ENCODE measurements at places on chromosomes 5 and 9.

GRCh38 chr9:129081388-129081904, 535 bp downstream of the DOLPP1 start:
- no peak for DNase-seq

DNA sequence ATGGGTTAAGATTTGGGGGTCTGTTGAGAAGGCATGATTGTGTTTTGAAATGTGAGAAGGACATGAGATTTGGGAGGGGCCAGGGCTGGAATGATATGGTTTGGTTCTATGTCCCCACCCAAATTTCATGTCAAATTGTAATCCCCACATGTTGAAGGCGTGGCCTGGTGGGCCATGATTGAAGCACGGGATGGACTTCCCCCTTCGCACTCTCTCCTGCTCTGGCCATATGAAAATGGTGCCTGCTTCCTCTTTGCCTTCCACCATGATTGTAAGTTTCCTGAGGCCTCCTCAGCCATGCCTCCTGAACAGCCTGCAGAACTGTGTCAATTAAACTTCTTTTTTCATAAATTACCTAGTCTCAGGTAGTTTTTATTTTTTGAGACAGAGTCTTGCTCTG, 14.7 kb upstream of the NOTCH1 start:
- no peak for DNase-seq

DNA sequence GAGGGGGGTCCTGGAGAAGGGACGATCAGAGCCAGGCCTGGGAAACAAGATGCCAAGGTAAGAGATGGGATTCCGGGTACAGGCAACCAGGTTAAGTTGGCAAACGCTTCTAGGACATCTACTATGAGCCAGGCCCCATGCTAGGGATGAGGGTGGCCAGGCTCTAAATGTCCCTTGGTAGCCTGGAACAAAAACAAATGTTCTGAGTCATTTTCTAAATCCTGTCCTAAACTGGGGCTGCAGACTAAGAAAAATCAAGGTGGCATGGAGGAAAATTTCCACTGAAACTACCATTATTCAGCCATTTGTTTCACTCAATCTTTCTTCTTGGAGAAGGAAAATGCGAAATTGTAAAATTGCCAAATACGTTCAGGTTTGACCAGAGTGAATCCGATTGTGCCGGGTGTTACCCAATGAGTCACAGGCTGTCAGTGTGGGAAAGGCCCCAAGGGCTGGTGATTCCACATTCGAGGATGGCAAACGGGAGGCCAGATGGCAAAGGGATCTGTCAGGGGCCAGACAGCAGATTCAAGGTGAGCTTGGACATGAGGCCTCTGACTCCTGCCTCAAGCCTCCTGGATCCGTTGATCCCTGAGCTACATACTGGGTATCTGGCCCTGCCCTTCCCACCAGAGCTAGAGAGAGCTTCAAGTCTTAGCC, 57.6 kb downstream of the PAX5 start:
- no peak for DNase-seq

GRCh38 chr5:116964438-116964837, 389.8 kb upstream of the SEMA6A start:
- no peak for DNase-seq

DNA sequence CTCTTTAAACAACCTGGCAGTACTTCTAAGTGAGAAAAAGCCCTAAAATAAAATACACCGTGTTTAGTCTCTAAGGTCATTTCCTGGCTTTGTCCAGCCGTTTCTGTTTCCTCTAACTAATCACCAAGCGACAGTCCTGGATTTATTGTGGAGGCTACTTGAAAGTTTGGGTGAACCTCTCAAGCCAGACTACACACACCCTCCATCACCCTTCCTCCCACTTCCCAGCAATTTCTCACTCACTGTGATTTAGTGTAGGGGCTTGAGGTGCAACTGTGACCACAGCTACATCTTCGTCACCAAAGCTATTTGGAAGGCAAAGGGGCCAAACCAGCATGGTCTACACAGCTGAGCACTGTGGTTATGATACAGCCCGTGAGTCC, 240.0 kb upstream of the SLC24A2 start:
- no peak for DNase-seq

GRCh38 chr5:146041180-146041789, 64.1 kb downstream of the PLAC8L1 start:
- no peak for DNase-seq

- DNase-seq, result no peak
These were observed 9.1 kb downstream of the LRRC70 start for GRCh38 chr5:62587737-62588136.

DNA sequence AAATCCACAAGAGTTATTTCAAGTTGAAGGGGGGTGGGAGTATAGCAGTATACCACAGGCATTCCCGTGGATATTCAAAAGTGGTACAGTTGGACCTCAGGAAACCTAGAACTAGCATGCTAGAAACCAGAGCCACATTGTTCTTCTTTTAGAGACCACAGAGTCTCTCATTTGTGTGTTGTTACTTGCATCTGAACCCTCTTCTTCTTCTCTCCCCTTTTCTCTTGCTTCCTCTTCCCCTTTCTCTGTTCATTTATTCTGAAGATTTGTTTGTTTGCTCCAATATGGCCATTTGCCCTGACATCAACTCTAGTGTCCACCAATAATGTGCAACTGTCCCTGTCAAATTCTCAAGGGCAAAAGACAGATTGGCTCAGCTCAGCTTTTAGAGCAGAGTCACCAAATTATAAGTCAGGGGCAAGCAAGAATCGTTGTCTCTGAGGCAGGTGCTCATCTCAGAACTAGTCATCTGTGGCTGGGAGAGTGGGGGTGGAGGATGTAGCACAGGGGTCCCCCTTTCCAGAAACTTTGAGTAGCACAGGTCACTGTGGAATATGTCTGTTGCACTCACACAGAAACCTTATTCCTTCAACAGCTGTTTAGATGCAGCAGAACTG, 321.1 kb downstream of the ARRDC3 start:
- no peak for DNase-seq

DNA sequence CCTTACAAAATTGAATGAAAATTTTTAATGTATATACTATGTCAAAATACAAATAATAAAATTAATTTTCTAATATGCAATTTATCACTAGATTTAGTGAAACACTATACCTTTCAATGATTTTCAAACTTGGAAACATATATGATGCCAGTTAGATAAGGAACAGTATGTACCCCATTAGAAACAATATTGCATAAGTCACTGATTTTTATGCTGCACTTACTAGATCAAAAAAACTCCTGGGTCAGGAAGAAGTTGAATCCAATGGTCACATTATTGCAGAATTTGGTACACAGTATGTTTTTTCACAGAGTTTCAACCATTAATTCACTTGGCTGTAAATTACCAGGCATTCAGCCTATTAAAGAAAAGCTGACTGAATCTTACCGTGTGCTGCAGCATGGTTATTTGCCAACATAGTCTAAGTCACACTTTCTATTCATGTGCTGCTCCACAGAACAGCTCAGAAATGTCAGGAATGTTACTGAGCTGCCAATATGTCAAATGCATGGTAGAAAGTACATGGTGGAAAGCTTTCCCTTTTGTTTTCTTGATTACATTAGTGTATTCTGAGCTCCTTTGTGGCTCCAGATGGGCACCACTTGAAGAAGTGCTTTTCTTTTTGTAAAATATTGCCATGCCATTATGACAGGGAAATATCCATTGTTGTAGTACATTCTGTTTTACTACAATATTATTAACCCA, 9.9 kb upstream of the PRR16 start:
- DNase-seq, result no peak

DNA sequence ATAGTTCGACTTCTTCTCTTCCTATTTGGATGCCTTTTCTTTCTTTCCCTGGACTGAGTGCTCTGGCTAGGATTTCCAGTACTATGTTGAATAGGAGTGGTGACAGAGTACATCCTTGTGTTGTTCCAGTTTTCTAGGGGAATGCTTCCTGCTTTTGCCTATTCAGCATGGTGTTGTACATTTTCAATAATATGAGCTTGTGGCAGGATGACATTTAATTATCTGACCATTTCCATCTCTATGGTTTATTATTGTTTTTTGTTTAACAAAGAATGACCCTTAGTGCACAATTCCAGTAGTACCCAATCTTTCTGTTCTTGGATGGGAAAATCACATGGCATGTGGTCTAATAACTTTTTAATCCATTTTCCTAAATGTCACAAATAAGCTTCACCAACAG, 135.6 kb upstream of the SLC12A2 start:
- DNase-seq, result no peak

- DNase-seq, result no peak
These were observed 26.1 kb upstream of the CSF1R start for GRCh38 chr5:150112201-150113046.

- no peak for DNase-seq
These were observed 50.0 kb upstream of the GOLPH3 start for GRCh38 chr5:32223972-32224609.

DNA sequence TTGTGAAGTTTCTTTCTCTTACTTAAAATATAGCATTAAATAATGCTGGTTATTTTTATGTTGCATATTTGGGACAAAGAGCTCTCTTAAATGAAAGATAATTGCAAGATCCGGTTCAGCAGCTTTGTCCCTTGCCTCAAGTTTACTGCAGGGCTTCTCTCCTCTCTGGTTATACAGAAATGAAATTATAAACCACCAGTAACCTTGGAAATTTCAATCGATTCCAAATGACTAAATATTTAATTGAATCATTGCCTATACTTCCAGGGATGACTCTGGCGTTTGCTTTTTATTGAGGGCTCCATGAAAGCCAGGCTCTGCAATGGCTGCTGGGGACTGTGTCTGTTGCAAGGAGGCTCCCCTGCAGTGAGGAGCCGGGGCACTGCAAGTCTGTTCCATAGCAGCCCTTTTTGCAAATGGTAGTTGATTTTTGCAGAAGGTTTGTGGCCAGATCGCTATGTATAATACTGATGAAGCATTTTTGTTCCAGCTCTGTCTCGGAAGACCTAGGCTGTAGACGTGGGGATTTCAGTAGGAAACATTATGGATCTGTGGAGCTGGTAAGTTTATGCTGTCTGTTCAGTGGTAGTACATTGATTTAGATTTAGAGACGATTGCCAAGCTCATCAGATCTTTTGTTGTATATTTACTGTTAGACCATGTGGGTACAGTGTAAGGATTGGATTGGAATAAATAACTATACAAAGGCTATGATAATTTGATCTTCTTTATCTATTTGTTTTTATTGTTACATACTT, at the start of gene GARNL3:
GARNL3 (plus strand) TSS at position 313 of the 758 bp plus-strand sequence; CDS start at position 417, 104 bp downstream.
- no peak for DNase-seq

DNA sequence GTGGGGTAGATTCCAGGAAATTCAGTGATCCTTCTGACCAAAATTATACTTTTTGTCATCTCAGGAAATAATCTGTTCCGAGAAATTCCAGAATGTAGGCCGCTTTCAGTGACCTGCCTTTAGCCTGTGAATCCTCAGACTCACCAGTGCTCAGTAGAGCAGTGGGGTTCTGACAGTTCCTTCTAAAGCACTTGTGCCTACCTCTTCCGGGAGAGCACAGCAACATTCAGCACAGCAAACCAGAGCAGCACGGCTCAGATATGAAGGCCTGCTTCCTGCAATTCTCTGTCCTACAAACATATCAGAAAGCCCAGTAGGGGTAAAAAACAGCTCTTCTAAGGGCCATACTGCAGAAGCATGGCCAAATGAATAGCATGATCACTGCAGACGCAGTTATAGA, 15.0 kb downstream of the FANCC start:
- no peak for DNase-seq

DNA sequence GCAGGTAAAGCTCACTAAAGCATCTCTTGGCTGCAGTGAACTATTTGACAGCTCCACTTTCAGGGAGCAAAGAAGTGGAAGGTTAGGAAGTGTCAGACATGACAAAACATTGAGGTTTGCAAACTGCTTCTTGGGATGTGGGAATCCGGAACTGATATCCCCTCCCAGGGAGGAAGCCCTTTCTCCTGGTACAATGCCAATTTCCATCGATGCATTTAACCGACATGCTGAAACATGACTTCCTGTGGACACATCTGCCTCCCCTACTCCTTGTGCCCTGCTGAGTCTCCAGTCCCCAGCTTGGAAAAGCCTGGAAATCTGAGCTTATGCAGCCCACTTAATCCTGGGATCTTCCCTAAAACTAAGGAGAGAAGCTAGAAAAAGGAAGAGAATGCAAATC, 323.1 kb upstream of the DAP start:
- DNase-seq, result no peak

GRCh38 chr9:116792271-116792670, 105.2 kb downstream of the TRIM32 start:
- DNase-seq, result no peak

DNA sequence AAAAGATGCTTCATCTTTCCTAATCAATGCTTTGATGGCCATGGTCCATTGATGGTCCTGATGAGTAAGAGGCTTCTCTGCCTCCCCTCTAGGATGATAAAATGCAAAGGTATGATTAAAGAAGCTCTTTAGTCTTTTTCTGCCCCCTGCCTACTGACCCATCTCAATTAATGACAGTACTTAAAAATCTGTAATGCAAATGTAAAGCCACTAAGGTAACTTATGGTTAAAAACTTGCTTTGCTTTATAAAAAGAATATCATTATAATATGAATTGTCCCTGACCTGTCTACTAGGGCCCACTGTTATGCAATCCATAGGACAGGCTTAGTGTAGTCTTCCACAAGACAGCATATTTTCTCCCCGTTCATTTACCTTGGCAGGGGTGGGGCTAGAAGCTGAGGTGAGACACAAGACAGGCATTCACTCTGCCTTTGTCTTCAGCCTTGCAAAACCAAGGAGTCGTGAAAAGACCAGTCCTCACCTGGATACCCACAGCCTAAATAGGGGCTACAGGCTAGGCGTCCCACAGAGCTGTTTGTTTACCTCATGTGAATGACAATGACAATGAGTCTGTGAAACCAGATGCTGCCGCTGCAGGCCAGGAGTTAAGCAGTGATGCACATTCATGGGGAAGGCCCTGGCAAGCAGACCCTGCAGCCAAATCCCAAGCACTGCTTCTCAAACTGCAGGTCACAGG, 60.4 kb downstream of the BNC2 start:
- DNase-seq, result no peak

GRCh38 chr5:39623291-39623865, 198.6 kb upstream of the DAB2 start:
- DNase-seq, result no peak

- DNase-seq, result no peak
These were observed 910 bp downstream of the TDRD7 start for GRCh38 chr9:97412626-97413385.

DNA sequence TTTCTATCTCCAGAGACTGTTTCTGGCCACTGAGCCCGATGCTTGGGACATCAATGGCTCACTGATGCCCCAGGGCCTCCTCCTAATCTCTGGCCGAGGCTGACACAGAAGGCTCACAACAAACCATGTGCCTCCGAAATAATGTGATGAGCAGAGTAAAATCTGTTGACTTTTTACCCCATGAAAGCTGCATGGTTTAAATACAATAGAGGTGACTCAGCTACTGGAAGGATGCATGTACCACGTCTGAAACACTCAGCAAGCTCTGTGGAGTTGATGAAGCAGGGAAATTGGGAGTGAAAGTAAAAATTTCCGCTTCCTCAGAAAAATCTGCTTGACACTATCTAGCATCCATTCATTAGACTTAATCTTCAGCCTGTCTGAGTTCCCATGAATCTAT, 111.1 kb upstream of the EQTN start:
- no peak for DNase-seq
